Activated naive CD4-positive, alpha-beta T cell treated with anti-CD3 and anti-CD28 coated beads for 36 hours (primary cell): ENCODE measurements at places on chromosomes 6 and 20.

DNA sequence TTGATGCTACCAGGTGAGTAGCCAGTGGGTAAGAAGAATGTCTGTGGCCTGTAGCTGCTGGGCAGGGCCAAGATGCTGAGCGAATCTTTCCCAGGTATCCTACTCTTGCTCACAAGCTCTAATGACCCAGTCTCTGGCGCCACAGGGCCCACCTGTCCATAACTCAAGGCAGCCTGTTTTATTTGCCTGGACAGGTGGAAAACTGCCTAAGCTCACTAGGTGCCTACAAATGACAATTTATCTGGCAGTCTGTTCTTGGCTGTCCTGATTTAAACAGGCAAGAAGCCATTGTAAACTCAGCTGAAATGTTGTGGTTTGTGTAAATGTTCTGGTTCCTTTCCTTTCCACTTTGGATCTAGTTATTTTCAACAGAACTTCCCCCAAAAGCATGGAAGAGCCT lies 113.3 kb downstream of the TCP11 start:
- DNase-seq = no peak

DNA sequence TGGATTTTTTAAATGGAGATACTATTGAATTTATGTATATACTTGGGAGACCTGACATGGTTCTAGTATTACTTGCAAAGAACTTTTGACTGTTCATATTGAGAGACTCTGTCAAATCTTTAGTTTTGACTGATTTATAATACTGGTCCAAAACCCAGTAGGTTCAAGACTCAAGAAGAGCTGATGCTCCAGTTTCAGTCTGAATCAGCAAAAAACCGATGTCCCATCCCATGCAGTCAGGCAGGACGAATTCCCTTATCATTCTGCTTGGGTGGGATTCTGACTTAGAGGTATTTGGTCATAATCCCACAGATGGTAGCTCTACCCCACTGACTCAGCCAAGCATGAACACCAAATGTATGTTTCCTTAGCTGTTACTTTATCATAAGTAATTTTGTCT lies 29.5 kb downstream of the ZNF334 start:
- no peak for DNase-seq

GRCh38 chr6:146191166-146191565 lies 162.3 kb downstream of the GRM1 start:
- DNase-seq = no peak

- no peak for DNase-seq
Observed at GRCh38 chr20:60214901-60215815, 256.9 kb downstream of the CDH26 start.

DNA sequence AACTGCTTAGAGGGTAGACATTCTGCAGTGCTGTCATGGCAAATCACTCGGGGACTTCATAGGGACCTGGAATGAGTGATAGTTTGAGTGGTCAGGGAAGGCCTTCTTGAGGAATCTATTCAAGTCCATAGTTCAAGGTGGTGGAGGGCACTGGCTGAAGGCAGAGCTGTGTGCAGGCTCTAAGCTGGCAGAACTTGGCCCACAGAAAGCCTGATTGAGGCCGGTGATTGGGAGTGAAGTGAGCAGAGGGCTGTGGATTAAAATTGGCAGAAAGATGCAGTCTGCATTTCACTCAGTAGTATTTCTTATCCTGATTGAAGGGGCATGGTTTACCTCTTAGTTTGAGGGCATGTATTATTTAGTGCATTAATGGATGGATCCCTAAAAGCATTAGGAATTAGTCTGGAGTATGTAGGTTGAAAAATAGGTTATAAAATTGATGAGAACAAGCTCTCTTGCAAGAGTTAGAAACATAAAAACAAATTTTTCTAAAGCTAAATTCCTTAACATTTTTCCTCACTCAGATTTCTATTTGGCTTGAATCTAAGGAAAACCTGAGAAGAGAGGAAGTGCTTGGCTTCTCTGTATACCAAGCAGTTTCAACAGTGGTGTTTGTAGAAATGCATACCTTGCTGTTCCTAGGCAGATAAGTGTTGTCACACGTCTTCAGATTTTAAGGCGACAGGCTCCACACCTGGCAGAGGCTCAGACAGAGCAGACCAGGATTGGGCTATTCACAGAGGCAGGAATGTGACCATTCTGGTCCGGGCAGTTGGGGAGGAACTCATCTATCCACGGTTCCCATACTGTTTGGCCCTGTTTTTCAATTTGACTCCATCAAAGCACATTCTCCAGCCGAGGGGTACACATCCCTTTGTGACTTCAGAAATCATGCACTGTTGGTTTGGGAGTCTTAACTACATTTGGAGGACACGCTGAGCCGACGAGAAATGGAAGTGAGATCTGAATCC lies 45.2 kb downstream of the UTRN start:
- no peak for DNase-seq

DNA sequence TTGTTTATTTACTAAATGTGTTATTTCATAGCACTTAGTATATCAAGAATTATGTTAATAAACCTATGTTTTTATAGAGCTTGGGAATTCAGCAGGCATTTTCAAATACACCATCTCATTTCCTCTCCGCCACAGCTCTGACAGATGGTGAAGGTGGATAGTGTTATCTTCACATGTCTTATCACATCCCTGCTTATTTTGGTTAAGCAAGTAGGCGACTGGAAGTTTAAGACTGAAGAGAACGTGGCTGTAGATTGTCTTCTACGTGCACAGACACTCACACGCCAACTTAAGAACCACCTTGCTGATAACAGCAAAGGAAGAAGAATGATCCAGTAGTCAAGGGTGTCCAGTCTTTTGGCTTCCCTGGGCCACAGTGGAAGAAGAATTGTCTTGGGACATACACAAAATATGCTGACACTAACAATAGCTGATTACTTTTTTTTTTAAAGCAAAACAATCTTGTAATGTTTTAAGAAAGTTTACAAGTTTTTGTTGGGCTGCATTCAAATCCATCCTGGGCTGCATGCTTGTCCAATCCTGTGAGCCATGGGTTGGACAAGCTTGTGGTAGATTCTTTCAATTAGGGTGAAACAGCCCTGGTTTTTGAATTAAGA lies 43.3 kb upstream of the SCGN start:
- DNase-seq = no peak

DNA sequence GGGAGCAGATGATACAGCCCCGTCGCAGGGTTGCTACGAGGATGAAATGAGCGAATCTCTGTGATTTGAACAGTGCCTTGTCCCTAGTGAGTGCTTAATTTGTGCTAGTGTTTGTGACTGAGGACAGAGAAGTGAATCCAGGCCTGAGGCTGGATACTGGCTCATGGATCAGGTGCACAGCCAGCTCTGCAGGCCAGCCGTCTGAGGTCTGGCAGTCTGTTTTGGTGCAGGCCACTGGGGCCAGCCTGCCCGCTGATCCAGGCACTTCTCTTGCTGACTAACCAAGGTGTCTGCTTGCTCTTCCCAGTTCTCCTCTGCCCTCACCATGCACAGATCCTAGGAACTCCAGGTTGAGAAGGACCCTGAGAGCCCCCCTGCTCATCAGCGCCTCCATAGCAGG lies 181.0 kb downstream of the LRFN2 start:
- no peak for DNase-seq
